ENCODE measurements at places on chromosomes 1 and 21. TPM values are rescaled to one million over a fixed set of nuclear protein-coding genes. Genes with fewer than 3 reads are reported as not detected.

The CHI3L2 gene
- total RNA-seq, result not detected

The ZNF695 gene
- total RNA-seq, result 15.1 TPM

The CFAP141 gene
- not detected for total RNA-seq

The ADAMTS5 gene
- total RNA-seq, result 3.2 TPM

DNA sequence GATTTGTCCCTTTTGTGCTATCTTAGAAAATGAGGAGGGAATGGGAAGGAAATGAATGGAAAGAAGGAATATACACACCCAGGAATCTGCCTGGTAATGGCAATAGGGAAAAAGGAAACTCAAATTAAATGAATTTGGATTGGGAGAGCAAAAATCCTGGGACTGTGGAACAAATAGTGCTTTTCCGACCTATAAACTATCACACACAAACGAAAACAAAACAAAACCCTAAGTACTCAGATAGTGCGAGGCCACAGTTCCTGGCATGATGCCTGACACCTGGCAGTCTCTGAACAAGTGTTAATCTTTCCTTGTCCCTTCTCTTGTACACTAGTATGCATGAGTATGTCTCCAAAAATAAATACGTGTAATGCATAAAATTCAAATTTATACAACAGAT is 319.8 kb upstream of the SPAG17 start:
- DNase-seq, result no peak

GRCh38 chr1:3327936-3328590 is 126.4 kb upstream of the ARHGEF16 start:
- DNase-seq, result no peak

DNA sequence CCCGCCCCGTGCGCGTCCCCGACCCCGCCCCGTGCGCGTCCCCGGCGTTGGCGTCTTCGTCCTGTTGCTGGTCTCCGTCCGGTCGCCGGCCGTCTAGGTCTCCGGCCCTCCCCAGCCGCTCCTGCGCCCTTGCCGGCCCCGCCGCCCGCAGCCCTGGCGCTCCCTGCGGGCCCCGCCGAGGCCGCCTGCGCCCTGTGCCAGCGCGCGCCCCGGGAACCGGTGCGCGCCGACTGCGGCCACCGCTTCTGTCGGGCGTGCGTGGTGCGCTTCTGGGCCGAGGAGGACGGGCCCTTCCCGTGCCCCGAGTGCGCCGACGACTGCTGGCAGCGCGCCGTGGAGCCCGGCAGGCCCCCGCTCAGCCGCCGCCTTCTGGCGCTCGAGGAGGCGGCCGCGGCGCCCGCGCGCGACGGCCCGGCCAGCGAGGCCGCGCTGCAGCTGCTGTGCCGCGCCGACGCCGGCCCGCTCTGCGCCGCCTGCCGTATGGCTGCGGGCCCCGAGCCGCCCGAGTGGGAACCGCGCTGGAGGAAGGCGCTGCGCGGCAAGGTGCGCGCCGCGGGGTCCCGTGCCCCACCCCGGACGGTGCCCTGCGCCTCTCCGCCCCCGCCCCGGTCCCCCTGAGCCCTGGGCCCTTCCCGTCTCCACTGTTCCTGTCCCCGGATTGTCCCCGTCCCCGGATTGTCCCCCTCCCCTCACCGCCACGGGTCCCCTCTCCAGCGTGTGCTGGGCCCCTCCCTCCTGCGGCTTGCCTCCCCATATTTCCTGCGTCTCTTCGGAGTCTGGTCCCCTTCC is at the start of gene RNF187:
RNF187 (plus strand) TSS at position 47 of the 789 bp plus-strand sequence.
- DNase-seq, result peak; percentile 81

DNA sequence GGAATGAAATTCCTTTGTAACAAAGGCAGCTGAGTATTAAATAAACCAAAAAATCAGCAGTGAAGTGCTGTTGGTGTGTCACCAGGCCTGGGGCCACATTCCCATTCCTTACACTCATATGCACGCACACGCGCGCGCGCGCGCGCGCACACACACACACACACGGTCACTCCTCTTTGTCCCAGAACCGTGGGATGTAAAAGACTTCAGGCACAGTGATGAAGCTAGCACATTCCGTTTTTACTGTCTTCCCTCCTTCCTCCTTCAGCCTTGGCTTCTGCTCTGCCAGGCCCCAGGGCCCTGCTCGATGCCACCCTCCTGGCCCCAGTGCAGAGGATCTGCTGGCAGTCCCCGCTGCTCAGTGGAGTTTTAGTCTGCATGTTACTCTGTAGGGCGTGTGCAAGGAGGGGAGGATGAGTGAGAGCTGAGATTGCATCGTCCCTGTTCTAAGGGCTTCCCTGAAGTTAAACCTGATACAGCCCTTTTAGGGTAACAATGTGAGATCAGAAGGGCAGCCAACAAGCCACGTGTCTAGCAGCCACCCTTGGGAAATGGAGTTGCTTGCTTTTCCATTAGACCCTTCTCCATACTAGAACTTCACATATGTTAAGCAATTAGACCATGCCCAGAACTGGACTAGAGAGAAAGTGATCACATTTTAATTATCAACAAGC is 71.7 kb upstream of the WDR26 start:
- DNase-seq, result no peak

- peak; percentile 81 for DNase-seq
Observed at GRCh38 chr1:109931189-109931731, 20.6 kb downstream of the CSF1 start.

DNA sequence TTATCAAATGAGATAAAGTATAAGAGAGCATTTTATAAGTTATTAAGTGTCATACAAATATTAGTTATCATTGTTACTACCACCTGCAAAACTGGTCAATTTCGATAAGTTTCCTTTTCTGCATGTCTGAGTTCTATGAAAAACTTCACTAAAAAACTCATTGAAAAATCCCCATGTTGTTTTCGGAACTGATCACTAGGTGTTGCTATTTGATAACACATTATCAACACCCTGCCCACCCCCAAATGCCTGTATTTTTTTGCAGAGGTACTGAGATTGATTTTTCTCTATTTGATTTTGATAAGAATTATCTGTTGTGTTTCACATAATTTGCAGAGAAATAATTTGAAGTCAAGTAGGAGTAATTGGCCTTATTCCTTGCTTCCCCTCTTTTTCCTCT is 22.1 kb upstream of the DISP1 start:
- no peak for DNase-seq

DNA sequence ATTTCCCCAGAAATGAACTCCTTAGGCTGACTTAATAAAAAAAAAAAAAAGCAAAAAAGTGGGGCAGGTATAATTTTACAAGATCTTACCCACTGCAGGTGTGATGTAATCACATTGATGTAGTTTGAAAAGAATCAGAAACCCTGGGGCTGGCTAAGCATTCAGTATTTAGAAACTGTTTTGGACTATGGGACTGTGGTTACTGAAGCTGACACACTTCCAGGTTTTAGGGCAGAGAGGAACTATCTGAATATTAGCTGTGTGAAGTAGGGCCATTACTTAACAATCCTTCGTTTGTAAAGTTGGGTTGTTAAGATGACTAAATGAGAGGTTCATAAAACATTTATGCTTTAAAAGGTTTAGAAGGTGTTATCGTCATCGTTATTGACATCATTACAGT is 165.3 kb downstream of the FASLG start:
- DNase-seq, result no peak

DNA sequence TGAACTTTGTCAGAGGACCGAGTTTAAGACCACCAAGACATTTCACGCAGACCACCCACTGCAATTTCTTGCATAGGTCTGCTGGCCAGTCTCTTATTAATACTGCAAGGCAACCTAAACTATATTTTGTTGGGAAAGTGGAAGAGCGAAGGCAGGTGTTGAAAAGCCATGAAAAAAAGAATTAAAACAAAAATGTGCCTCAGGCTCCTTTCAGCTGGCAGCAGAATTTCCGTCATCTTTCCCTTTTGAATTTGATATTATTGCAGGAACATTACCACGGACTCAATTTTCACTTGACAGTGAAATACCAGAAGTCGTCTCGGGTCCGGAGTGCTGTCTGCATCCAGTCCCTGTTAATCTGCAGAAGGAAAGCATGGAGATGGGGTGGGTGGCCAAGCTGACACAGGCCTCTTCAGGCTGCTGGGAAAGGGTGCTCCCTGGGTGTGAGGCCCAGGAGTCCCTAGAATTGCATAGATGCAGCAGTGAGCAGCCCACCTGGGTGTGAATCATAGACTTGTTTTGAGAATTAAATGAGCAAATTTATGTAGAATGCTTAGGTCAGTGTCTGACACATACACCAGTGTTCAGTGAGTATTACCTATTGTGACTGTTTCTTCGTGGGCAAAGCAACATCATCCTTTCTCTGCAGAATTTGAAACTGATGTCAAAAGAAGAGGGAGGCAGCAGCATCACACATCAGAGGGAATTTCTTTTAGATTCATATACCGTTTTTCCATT is 150.7 kb downstream of the PBX1 start:
- no peak for DNase-seq

- DNase-seq, result no peak
Observed at GRCh38 chr1:43436371-43436770, 17.4 kb downstream of the HYI start.
